ENCODE measurements at places on chromosomes 16 and 17.

GRCh38 chr16:85842848-85843247, 43.4 kb downstream of the COX4I1 start:
- DNase-seq, result no peak

DNA sequence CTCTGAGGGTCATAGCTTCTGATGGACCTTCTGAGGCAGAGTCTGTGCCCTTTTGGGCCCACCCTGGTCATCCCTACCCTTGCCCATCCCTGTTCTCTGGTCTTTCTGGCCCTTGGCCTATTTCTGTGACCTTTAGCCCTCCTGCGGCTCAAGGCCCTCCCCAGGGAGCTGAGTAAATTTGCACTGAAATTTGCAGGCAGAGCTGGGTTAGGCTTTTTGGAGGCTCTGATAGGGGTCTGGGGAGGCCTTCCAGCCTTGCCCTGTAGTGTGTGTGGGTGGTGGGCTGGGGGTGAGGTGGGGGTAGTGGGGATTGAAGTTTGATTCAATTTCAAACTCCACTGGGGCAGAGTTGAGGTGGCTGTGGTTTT, 17.8 kb downstream of the RARA start:
- no peak for DNase-seq

DNA sequence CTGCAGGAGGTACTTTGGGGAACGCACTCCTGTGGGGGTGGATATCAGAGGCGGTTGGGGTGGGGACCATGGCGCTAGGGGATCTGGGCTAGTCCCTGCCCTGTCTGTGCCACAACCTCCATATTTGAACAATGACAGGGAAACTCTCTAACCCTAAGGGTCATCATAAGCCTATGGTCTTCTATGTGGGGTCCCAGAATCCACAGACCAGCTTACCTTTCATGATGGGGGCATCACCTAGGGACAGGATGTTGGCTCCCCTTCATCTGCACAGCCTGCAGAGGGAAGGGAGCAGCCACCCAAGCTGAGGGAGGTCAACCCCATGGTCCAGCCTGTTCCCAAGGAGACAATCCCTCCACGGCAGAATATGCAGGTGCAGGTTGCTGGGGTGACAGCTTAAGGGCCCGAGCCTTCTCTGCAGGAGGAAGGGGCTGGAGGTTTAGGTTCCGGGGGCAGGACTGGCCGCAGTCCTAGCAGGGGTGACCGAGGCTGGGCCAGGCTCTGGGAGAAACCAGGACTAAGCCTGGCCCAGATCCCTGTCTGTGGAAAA, 1.7 kb downstream of the ORAI3 start:
- no peak for DNase-seq

- DNase-seq, result no peak
These were observed 3.4 kb downstream of the SKA2 start for GRCh38 chr17:59151591-59151990.

DNA sequence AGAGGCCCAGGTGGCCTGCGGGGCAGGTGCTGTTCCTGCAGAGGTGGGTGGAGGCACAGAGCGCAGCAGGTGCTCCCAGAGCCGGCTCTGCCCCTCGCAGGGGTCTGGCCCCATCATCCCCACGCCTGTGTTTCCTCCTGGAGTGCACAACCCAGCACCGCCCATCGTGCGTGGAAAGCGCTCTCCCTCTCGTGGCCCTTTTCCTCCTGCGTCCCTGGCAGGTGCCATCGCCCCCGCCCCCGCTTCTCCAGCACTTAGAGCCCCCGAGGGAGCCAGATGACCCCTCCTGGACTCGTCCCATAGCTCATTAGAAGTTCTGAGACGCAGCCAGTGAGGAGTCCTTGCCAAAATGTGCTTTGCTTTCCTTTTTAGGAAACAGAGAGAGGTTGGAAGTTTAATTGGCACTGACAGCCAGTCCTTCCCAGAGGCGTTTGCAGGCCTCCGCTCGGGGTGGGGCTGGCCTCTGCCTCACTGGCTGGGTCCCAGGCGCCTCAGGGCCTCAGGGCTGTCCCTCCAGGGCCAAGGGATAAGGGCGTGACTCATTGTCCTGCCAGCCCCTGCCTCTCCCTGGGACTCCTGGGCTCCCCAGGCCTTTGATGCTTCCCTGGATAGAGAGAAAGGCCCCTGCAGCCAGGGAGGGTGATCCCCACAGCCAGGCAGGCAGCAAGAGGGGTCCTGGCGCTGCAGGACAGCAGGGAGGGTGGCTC, 32.2 kb upstream of the CHMP6 start:
- DNase-seq, result no peak

DNA sequence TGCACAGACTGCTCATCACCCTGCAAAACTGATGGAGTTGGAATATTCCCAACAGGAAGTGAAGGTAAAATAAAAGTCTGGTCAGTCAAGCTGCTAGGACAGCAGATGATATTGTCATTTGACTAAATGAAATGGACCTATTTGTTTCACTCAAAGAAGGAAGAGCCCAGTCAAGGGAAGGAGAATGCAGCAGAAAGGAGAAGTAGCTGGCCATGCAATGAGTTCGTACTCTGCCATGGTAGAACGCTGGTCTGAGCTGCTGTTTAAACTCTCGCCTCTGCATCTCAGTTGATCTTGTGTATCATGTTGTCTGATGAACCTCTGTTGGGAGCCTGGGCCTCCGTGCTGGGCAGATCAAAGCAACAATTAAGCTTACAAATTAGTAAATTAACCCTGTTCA, 15.6 kb upstream of the YPEL2 start:
- no peak for DNase-seq

GRCh38 chr16:26497896-26498295, 568.8 kb upstream of the C16orf82 start:
- no peak for DNase-seq

DNA sequence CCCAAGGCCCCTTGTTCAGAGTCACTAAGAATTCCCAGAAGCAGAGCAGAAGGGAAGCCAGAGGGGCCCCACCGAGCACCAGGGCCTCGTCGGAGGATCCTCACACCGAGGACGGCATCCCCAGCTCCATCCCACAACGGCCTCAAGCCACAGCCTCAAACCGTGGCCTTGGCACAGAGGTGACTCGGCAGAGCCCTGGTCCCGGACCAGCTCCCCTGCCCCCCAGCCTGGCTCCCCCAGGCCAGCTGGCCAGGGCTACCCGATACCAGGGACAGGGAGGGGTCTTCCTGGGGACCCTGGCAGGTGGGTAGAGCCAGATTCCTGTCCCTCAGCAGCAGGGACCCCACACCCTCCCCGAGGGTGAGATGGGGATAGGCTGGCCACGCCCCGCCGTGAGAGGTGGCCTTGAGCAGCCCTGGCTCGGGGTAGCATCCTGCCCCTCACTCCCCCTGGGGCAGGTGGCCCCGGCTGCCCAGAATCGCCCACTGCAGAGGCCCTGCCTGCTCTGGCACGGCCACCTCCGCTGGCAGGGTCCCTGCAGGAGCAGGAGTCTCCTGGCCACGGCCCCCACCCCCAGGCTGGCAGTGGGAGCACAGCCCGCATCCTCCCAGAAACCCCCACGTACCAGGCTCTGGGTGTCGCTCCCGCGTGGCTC, 5.6 kb upstream of the PVALEF start:
- peak; percentile 10 for DNase-seq

GRCh38 chr17:12769981-12770380, 19.3 kb upstream of the ARHGAP44 start:
- DNase-seq, result no peak

DNA sequence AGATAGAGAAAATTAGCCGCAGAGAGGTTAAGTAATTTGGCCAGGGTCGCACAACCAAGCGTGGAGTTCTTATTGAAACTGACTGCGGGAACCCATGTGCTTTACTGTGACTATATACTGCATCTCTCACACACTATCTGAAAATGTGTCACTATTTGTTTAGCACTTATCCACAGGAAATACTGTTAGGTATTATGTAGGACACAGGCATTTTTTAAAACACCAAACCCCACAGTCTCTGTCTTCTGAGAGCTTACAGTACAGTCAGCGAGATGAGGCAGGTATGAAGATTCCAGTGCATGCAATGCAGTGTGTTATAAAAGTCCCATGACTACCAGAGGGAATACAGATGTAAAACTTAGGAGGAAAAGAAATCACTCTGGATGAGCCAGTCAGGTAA, 11.3 kb downstream of the RBL2 start:
- no peak for DNase-seq

- no peak for DNase-seq
These were observed 104.1 kb upstream of the CORO6 start for GRCh38 chr17:29726715-29727252.

DNA sequence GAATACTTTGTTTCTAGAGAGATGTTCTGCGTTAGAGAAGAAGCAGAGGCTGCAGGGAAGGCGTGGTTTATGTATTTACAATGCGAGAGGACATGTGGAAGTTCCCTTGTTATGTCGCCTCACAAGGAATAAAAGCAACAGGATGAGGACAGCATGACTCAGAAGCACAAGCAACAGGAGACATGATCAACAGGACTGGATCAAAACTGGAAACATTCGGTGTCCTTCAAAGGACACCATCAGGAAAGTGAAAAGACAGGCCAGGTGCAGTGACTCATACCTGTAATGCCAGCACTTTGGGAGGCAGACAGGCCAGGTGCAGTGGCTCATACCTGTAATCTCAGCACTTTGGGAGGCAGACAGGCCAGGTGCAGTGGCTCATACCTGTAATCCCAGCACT, 52.6 kb downstream of the CCDC57 start:
- DNase-seq, result no peak

GRCh38 chr16:30377812-30378235, 3.2 kb downstream of the MYL11 start:
- peak; percentile 87 for DNase-seq

Measured in activated naive CD4-positive, alpha-beta T cell treated with anti-CD3 and anti-CD28 coated beads, Interleukin-2, amount 50 U/mL, for 16 hours (primary cell).